ENCODE measurements at places on chromosomes 16 and 17. TPM values are rescaled to one million over a fixed set of nuclear protein-coding genes. Genes with fewer than 3 reads are reported as not detected.

ABCA9 gene
- total RNA-seq = not detected

RNF222 gene
- 0.79 TPM for total RNA-seq

SEC14L5 gene
- 1.1 TPM for total RNA-seq

TBC1D3E gene
- not detected for total RNA-seq

TMED6 gene
- total RNA-seq = 0.59 TPM

KRT17 gene
- 80.8 TPM for total RNA-seq

KCNG4 gene
- total RNA-seq = not detected

KRT28 gene
- not detected for total RNA-seq

TBX4 gene
- not detected for total RNA-seq

- no peak overlapping the region for H3K4me3 ChIP-seq
- peaks cover 11% of the 10 kb centered on the region for H3K27me3 ChIP-seq
- H3K36me3 ChIP-seq = no peaks in the 10 kb centered on the region
- peaks cover 11% of the 10 kb centered on the region for H3K4me1 ChIP-seq
- no peak for DNase-seq
Observed at GRCh38 chr17:49198211-49198610, 12.2 kb downstream of the GNGT2 start.

DNA sequence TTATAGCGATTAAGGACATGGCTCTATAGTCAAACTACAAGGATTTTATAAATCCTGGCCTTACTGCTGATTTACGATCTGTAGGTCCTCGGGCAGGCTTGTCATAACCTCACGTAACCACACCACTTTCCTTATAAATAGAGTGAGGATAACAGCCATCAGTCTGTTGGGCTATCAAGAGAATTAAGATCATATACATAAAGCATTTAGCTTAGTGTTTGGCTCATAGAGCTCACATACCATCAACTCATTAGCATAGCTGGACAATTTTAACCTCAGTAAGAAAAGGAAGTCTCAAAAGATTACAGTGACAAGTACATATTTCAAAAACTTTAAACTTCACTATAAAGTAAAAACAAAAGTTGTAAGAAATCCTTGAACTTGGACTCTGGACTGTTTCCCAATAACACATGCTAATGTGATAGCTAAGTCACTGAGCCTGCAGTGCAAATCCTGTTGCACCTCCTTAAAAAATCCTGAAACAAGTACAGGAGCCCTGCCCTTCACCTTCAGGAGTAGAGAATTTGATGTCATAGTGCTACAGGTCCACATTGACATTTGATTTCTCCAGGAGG is 20.8 kb upstream of the CLEC3A start:
- H3K4me1 ChIP-seq = no peaks in the 10 kb centered on the region
- H3K36me3 ChIP-seq = no peaks in the 10 kb centered on the region
- H3K4me3 ChIP-seq = no peak overlapping the region
- DNase-seq = no peak

DNA sequence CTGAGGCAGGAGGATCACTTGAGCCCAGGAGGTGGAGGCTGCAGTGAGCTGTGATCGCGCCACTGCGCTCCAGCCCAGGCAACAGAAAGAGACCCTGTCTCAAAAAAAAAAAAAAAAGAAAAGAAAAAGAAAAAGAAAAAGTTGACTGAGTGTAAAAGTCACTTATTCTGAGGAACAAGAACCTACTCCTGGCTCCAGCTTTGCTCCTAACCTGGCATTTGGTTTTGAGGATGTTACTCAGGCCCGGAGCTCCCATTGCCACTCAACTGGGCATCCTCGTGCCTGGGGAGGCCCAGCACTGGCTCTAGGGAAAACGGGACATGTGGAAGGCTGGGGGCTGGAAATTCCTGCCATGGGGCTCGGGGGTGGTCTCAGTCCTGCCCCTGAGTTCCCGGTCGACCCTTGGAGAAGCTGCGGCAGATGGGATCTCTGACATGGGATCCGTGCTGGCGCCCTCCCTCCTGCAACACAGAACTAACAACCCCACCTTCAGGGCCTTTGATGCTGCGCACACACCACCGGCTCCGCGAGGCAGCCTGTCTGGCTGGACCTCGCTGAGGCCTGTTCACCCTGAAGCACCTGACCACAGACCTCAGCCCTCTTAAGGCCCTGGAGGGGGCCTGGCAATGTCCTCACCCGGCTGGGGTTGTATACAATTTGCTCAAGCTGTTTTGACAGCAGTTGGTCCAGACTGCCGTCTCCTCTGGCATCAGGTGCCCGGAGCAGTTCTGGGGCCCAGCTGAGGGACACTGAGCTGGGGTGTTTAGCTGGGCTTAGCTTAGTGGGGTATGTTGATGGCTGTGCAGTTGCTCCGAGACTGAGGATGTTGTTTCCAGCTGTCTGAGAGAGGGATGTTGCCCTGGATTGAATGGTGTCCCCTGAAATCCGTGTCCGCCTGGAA is 12.3 kb downstream of the CD7 start:
- no peak overlapping the region for H3K27ac ChIP-seq
- H3K4me3 ChIP-seq = no peak overlapping the region
- no peaks in the 10 kb centered on the region for H3K36me3 ChIP-seq
- DNase-seq = no peak

DNA sequence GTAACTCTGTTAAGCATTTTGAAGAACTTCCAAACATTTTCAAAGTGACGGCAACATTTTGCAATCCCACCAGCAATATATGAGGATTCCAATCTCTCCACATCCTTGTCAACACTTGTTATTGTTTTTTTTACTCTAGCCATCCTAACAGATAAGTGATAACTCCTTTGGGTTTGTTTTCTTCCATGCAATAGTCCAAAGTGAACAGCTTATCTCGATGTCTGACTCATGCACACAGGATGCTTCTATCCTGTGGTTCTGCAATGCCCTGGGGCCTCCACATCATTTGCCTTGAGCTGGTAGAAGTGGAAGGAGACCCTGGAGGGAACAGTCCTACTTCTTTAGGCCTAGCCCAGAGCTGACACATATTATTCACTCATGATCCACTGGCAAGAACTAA is 13.0 kb downstream of the TLE7 start:
- H3K27me3 ChIP-seq = peaks cover 29% of the 10 kb centered on the region
- no peak for DNase-seq
- H3K36me3 ChIP-seq = no peaks in the 10 kb centered on the region
- H3K4me1 ChIP-seq = no peaks in the 10 kb centered on the region
- no peak overlapping the region for H3K4me3 ChIP-seq
- no peak overlapping the region for H3K27ac ChIP-seq

DNA sequence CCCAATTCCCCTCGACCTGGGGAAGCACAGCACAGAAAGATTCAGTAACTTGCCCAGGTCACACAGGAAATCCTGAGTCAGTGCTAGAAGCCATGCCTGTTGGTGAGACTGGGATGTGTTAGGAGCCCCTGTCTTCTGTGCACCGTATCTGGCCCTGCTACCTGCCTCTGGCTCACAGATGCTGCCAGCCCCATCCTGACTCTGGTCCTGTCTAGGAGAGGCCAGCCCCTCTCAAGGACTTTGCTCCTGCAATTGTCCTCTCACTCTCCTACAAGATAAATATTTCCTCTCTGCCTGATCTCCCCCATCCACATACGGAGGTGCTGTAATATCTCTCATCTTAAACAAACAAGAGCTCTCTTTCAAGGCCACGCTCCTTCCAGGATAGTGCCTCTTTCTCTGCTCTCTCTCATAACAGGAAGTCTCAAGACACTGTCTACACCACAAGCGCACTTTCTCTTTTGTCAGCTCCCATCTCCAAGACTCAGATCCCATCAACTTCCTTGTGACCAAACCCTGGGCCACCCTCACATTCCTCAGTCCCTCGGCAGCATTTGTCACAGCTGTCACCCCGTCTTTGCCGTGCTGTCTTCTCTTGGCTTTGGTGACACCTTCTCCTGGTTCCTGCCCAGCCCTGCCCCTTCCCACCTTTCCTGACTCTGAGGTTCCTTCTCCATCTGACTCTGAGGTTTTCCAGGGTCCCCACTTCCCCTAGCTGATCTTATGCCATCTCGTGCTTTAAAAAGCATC is 1.9 kb downstream of the SLC13A2 start:
- H3K4me3 ChIP-seq = no peak overlapping the region
- no peaks in the 10 kb centered on the region for H3K27me3 ChIP-seq
- no peak for DNase-seq
- H3K4me1 ChIP-seq = peaks cover 20% of the 10 kb centered on the region

DNA sequence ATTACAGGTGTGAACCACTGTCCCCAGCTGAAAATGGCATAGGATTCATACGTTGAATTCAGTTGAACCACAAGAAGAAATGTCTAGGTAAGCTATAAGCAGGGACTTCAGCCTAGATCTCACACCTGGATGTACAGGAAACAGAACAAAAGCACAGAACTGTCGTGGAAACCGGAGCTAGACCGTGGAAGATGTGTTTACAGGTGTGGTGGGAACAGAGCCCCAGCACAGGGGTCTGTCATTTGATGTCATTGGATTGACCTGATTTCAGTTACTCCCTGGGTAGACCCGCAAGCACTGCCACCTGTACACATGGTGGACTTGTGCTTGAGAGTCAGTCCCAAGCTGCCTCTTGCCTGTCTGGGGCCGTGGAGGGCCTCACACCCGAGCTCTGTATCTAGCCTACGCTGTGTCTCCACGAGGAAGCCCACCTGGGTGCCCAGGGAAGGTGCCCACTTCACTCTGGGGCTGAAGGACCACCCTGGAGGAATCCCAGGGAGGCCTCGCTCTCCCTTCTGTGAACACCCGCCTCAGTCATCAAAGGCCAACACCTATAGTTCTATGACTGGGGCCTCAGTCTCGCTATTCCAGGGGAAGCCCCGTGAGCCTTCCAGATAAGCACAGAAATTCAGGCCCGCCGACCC is 32.2 kb upstream of the MLKL start:
- no peak overlapping the region for H3K27ac ChIP-seq
- no peak for DNase-seq
- no peaks in the 10 kb centered on the region for H3K27me3 ChIP-seq
- H3K4me3 ChIP-seq = no peak overlapping the region

- no peak overlapping the region for H3K4me3 ChIP-seq
- H3K36me3 ChIP-seq = no peaks in the 10 kb centered on the region
- no peaks in the 10 kb centered on the region for H3K27me3 ChIP-seq
- no peak for DNase-seq
Observed at GRCh38 chr17:53353919-53354351, 468.8 kb upstream of the KIF2B start.

GRCh38 chr17:35731239-35731916 is at the start of gene RASL10B:
RASL10B (plus strand) TSS chr17:35731639; CDS start chr17:35735185, 3,546 bp downstream.
- H3K4me3 ChIP-seq = no peak within 1 kb of the TSS
- DNase-seq = no peak
- no peak within 1 kb of the TSS for H3K27ac ChIP-seq

GRCh38 chr16:88773812-88774291 is 11.2 kb downstream of the PIEZO1 start:
- peak; percentile 88 for DNase-seq
- H3K27me3 ChIP-seq = no peaks in the 10 kb centered on the region
- peaks cover 58% of the 10 kb centered on the region for H3K4me1 ChIP-seq

GRCh38 chr17:4872786-4873185 is 26.6 kb upstream of the C17orf107 start:
- H3K4me1 ChIP-seq = no peaks in the 10 kb centered on the region
- no peak overlapping the region for H3K27ac ChIP-seq
- no peaks in the 10 kb centered on the region for H3K36me3 ChIP-seq
- H3K27me3 ChIP-seq = no peaks in the 10 kb centered on the region
- H3K4me3 ChIP-seq = no peak overlapping the region

- peaks cover 65% of the 10 kb centered on the region for H3K27me3 ChIP-seq
- H3K4me3 ChIP-seq = no peak overlapping the region
- no peak overlapping the region for H3K27ac ChIP-seq
- no peaks in the 10 kb centered on the region for H3K36me3 ChIP-seq
- no peak for DNase-seq
Observed at GRCh38 chr16:79593074-79593531, 7.4 kb downstream of the MAF start.

GRCh38 chr16:29029168-29029994 is 44.5 kb downstream of the LAT start:
- no peak overlapping the region for H3K4me3 ChIP-seq
- H3K36me3 ChIP-seq = no peaks in the 10 kb centered on the region
- H3K27ac ChIP-seq = no peak overlapping the region

- H3K27me3 ChIP-seq = no peaks in the 10 kb centered on the region
- H3K36me3 ChIP-seq = no peaks in the 10 kb centered on the region
- DNase-seq = peak; percentile 99
- H3K4me1 ChIP-seq = peaks cover 52% of the 10 kb centered on the region
Observed at GRCh38 chr16:11359370-11359769, 14.1 kb downstream of the RMI2 start.

DNA sequence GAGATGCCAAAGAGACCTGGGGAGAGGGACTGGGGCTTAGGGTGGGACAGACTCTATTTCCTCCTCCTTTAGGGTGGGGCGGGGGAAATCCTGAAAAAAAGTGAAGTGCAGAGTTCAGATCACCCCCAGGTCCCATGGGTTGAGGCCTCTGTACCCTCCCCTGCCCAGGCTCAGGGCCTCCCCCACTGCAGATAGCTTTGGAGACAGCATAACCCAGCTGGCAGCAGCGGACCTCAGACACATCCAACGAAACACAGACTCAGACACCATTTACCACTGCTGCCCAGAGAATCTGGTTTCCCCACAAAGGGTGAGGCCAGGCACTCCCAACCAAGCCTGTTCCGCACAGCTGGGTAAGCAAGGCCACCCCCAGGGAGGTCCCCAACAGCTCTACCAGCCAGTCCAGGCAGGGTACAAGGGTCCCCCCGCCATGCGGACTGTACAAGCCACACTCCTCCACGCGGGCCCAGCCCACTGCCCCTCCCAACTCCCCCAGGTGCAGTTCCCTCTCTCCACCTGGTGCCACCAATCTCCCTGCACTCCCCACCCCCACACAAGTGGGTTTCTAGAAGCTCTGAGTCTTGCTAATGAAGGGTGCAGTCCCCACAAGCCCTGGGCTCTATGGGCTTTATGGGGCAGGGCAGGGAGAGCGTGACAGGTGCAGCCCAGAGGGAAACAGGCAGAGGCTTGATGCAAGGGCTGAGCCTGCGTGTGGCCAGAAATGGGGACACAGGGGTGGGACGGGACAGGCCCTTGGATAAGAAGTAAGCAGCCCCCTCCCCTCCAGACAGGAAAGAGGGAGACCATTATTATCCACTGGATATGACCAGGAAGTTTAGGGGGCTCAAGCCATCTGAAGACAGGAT is 8.9 kb downstream of the RHBDF2 start:
- no peaks in the 10 kb centered on the region for H3K27me3 ChIP-seq
- no peak overlapping the region for H3K4me3 ChIP-seq
- no peaks in the 10 kb centered on the region for H3K4me1 ChIP-seq
- no peak for DNase-seq
- no peaks in the 10 kb centered on the region for H3K36me3 ChIP-seq

DNA sequence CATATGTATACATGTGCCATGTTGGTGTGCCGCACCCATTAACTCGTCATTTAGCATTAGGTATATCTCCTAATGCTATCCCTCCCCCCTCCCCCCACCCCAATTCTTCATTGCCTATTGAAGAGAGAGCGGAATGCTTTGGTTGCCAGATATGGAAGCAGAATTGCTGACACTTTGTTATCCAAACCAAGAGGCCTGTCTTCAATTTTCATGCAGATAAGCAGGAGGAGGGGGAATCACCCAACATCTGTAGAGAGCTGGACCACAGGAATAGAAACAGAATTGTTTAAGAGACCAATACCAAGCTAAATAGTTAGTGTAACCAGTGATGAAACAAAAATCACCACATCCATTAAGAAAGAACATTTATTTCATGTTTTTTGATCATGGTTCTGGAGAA is 7.1 kb downstream of the ASPA start:
- H3K4me3 ChIP-seq = no peak overlapping the region
- H3K27ac ChIP-seq = no peak overlapping the region
- H3K27me3 ChIP-seq = peaks cover 94% of the 10 kb centered on the region
- H3K36me3 ChIP-seq = no peaks in the 10 kb centered on the region
- H3K4me1 ChIP-seq = no peaks in the 10 kb centered on the region
- no peak for DNase-seq

- no peaks in the 10 kb centered on the region for H3K27me3 ChIP-seq
- no peaks in the 10 kb centered on the region for H3K36me3 ChIP-seq
- peak overlapping the region; percentile 40 for H3K27ac ChIP-seq
- peaks cover 13% of the 10 kb centered on the region for H3K4me1 ChIP-seq
- peak; percentile 76 for DNase-seq
- peak overlapping the region; percentile 72 for H3K4me3 ChIP-seq
Observed at GRCh38 chr17:1515640-1516387, 598 bp downstream of the INPP5K start.

All from PC-9 (cell line).